ENCODE measurements at places on chromosomes 4 and X.

- no peak for DNase-seq
These were observed 48.0 kb downstream of the PHKA2 start for GRCh38 chrX:18935893-18936292.

- DNase-seq = no peak
These were observed 246.4 kb upstream of the SLC7A11 start for GRCh38 chr4:138488533-138488932.

- no peak for DNase-seq
These were observed 11.8 kb downstream of the DAPP1 start for GRCh38 chr4:99828477-99828876.

DNA sequence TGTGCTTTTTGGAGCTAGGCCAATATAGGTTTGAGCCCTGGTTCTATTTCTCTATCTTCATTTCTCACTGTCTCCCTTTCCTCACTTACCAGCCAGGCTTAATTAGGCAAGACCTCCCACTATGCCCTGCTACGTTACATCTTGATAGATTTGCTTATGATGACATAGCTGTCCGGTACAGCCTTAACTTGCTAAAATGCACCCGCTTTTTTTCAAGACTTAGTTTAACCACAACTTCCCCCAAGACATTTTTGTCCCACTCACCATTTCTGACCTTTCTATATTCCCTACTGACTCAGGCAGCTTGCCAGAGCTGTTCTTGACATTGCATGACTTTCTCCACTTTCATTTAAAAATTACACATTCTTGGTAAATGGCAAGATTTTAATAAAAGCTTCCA lies 152.6 kb downstream of the MID1 start:
- no peak for DNase-seq

- DNase-seq = no peak
These were observed 154.2 kb upstream of the NEIL3 start for GRCh38 chr4:177155454-177155853.

DNA sequence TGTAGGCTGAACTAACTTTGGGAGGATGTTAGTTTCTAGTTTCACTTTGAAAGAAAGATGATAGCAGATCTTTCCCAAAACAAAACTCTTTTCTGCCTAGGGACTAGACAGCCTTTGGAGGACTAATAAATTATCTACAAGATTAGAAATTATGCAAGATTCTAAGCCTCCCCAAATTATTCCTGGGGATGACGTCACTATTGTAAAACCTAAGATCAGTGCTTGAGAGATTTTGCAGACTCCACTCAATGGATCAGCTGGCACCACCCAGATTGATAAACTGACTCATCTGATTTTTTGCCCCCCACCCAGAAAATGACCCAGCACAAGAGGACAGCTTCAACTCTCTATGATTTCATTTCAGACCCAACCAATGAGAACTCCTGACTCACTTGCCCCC lies 1057.9 kb upstream of the DIAPH2 start:
- no peak for DNase-seq

DNA sequence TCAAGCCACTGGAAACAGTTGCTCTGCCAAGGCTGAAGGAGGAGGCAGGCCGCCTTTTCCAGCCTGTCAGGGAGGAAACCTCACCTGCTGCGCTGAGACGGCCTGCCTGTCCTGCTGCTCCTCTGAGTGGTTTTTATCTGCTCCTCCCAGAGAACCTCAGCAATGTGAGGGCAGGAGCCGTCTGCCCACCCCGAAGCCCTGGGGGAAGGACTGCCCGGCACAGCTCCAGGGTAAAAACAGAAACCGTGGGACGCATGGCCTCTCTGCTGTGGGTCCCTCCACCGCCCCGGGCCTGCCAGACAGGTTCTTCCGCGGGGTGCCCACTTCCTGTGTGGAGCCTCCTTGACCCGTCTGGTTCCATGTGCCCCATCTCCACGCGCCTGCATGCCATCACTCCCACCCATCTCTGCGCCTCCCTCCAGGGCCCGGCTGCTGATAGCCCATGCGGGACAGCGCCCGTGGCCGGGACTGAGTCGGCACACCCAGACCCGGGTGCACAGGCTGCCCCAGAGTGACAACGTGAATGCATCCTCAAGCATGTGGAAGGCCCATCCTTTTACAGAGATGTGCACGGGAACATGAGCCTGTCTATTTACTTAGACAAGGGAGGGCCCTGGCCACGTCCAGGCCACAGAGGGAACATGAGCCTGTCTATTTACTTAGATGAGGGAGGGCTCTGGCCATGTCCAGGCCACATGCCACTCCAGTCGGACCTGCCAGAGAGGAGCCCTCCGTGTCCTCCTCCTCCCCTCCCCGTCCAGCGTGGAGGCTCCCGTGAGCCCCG lies 4.0 kb upstream of the SLC49A3 start:
- no peak for DNase-seq

DNA sequence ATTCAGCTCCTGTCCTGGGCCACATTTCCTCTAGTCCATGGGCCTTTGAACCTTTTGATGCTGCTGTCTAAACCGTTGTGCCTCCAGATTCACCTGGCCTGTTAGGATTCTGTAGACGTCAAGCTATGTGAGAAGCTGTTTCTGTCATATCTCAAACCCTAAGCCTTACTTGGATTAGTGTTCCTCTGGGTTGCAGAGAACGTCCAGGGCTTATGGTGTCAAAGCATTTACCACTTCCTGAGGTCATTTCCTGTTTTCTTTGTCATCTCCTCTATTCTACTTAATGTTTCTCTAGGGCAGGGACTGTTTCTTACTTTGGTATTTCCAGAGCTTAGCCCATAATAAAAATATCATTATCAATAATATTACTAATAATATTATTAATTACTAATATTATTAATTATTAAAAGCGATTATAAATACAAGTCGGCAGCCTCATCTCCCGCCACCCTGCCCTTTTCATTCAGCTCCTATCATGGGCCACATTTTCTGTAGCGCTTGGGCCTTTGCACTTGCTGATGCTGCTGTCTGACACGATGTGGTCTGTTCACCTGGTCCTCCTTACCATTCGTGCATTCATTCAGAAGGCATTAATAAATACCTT lies 19.1 kb downstream of the PRIMPOL start:
- DNase-seq = no peak

DNA sequence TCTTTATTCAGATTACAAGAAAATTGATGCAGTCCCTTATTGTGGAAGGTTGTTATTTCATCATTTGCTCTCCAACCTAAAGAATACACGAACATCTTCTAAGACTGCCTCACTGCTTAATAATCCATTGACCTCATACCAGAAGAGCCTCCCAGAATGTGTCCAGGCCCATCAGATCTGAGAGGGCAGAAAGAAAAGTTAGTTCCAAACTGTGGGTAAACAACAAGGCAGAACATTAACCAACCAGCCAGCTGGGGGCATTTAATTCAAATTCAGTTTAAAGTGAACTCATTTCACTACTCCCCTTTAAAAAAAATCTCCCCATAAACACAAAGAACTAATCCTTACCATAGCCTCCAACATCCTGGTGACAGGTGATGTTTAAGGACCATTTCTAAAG lies 13.8 kb downstream of the GPC4 start:
- no peak for DNase-seq

DNA sequence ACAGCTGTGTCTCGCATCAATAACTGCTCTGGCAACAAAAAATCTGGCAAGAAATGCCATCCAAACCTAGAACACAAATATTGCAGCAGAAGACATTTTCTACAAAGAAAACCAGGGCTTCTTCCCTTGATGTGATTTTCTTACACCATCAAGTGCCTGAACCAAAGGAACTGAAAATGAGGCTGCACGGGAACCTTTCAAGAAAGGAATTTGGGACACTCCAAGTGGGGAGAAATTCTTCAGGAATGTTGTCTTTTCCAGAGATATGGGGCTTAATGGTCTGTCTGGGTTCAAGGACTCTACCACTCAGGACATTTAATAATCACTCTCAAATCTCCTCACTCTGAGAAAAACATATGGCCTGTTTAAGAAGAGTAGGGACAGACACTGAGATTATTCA lies 57.6 kb downstream of the PRDM5 start:
- no peak for DNase-seq

DNA sequence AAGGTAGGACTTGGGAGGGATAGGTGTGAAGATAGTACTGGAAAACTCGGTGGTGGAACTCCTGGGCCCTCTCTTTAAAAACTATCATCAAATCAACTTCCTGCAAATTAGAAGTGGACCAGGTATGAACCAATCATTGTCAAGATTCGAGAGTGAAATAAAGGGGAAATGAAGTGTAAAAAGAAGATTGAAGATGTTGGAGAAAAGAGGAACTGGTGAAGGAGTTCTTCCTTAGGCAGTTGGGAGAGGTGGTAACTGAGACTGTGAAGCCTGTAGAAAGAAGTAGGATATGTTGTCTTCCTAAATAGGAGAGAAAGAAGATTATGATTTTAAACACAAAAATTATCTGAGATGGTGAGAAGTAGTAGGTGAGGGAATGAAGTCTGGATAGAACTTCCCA lies 212.2 kb downstream of the PPP1R2C start:
- no peak for DNase-seq

GRCh38 chrX:133681897-133682296 lies 266.6 kb upstream of the GPC4 start:
- peak; percentile 26 for DNase-seq

DNA sequence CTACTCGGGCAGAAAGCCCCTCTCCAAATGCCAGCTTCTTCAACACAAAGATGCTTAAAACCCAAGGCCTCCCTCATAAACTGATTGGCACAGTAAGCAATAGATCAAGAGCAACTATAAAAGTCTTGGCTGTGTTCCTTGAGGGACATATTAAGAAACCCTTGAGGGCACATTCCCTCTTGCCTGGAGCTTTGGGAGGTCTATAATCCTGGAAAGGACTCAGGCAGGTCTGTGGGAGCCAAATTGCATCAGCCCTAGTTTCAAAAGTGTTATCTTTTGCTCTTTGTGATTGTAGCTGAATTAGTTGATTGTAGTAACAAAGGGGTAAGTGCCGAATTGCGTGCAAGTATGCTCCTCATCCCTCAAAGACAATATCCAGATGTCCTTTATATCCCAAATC lies 18.6 kb upstream of the SETD7 start:
- DNase-seq = no peak

GRCh38 chrX:102712981-102713625 lies 855 bp downstream of the GPRASP2 start:
- no peak for DNase-seq

Measured in foreskin keratinocyte (primary cell).